ENCODE measurements at places on chromosomes 2 and 18. TPM values are rescaled to one million over a fixed set of nuclear protein-coding genes. Genes with fewer than 3 reads are reported as not detected.

The PID1 gene
- total RNA-seq, result 3.3 TPM

The SLC5A7 gene
- total RNA-seq, result not detected

The ELP2 gene
- total RNA-seq, result 63.9 TPM

The MYO7B gene
- total RNA-seq, result 0.50 TPM

The REG1B gene
- total RNA-seq, result not detected

The RFTN2 gene
- total RNA-seq, result under 0.01 TPM

The ELOA2 gene
- total RNA-seq, result not detected

The MC4R gene
- total RNA-seq, result not detected
